ENCODE measurements at places on chromosomes 7 and 10.
A peak's percentile ranks its signal among the peaks of the same experiment; 100 is the strongest.

DNA sequence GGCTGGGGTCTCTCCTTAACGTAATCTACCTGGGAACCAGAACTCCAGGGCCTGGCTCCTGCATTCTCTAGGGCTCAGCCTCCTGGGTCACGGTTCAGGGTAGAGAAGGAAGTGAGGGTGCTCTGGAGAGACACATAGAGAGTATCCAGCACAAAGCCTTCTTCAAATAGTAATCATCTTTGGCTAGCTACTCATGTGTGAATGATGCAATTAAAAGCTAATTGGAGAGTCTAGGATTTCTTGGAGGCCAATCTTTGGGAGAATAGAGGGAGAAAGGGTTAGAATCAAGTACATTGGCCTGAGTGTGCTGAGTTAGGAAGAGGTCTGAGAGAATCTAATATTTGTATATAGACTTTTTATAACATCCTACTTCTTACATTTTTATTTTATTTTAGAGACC is 24.0 kb upstream of the MALRD1 start:
- DNase-seq, result no peak

- no peak for DNase-seq
Observed at GRCh38 chr7:92595281-92595680, 5.1 kb upstream of the FAM133B start.

DNA sequence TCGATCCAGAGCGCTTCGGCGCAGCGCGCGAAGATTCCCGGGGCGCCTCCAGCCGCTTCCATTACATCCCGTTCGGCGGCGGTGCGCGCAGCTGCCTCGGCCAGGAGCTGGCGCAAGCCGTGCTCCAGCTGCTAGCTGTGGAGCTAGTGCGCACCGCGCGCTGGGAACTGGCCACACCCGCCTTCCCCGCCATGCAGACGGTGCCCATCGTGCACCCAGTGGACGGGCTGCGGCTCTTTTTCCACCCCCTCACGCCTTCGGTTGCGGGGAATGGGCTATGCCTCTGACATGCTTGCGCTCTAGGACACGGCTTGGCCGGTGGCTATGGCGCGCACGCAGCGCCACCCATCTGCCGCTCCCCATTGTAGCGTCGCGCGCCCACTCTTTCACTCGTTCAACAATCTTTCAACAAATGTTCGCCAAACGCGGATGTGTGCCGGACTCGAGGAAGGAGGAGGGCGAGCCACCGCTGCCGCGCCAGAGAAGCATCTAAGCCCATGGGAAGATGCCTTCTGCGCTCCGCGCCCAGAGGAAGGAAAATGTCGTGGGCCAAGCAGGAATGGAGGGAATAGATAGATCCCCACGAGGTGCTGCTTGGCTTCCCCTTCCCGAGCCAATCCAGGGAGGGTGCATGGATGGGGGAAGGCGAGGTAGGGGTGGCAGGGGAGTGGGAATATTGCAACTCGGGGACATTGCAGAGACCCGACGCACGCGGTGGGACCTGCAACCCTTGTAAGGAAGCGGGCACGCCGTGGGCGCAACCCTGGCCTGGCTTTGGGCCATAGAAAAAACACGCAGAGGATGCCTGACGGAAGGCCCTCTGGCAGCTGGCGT is 5.1 kb upstream of the CYP26A1 start:
- DNase-seq, result no peak

DNA sequence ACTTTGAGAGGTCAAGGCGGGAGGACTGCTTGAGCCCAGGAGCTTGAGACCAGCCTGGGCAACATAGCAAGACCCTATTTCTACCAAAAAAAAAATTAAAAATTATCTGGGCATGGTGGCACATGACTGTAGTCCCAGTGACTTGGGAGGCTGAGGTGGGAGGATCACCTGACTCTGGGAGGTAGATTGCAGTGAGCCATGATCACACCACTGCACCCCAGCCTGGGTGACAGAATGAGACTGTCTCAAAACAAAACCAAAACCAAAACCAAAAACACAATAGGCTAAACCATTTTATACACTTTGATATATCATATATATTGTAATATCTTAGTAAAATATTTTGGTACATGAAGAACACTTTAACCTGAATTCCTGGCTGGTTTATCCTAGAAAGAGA is 101.6 kb downstream of the RAPGEF5 start:
- DNase-seq, result no peak

DNA sequence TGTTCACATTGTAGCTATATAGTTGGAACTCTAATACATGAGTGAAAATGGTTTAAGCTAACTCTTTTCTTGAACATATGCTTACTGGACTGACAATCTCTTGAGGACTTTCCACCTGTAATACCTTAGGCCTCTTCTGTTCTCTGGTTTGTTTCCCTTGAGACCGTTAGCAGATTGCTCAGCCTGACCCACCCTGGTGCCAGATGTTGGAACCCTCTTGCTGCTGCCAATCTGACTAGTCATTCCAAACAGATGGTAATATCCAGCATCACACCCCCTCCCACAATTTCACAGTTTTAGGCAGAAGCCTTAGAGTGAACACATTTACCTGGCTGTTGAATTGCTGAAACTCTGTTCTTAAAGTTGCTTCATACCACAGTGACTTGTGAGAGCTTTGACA is 18.7 kb downstream of the CALD1 start:
- no peak for DNase-seq

DNA sequence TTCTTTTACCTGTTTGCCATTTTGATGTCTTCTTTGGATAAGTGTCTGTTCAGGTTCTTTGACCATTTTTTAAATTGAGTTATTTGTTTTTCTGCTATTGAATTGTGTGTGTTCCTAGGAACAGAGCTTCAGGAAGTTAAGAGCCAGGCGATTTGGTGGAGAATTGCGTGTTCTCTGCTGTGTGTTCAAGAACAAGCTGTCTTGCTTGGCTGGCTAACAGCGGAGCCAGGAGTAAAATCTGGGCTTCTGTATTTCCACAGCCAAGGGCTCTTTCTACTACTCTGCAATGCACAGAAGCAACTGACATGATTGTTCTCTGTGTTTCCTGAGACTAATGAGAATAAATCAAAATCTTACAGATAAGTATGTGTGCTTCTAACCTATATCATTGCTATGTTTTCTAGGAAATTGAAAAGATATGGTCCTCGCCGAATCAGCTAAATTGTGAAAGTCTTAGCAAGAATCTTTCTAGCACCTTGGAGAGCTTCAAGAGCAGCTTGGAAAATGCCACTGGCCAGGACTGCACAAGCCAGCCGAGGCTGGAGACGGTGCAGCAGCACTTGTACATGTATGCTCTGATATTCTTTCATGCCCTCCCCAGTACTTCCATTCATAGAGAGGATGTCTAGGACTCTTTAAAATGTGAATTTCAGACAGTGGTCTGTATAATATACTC is 124.2 kb downstream of the ABCA13 start:
- DNase-seq, result no peak

DNA sequence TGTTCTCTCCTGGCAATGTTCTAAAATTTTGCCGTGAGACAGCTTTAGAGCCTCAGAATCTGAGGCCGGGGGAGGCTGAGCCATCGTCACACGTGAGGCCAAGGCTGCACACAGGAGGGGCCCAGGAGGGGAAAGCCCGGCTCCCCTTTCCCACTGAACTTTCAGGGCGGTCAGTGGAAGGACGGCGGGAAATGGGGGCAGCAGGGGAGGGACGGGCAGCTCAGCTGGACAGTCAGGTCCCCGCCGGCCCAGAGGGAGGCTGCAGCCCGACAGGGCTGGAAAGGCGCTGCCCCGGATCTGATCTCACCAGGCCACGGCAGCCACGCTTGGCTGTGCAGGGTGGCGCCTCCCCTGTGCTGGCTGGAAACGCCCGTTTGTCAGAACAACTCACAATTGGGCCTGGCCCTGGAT is 43.3 kb upstream of the ADGRA1 start:
- DNase-seq, result no peak

GRCh38 chr10:63210611-63211196 is 77.6 kb downstream of the NRBF2 start:
- DNase-seq, result no peak

DNA sequence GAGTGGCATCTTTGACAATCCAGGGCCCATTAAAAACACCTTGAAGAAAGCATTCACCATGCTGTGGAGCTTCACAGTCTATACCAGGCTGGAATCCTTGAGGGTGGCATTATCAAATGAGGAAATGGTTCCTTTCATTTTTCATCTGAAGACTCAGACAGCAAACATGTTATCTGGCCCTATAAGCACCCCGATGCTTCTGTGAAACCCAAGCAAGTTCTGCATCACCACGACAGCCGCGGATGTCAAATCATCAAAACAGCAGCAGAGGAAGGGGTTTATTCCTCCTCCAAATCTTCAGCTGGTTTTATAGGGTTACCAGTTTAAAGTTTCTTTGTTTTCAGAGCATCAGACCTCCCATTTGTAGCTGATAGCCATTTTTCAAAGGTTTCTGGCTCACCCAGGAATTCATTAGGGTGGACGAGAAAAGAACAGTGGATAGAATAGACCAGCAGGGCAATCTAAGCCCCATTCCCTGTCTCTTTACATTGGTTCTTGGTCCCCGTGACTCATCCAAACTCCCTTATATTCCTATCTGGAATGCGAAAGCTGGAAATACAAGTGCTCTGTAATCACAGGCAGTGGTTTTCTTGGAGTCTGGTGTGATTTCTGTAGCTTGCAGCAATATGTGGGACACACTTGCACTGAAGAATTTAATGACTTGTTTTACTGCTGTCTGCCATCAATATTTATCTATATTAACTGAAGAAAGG is 217.9 kb downstream of the SKAP2 start:
- DNase-seq, result no peak

GRCh38 chr7:86653919-86654659 is 10.4 kb downstream of the GRM3 start:
- DNase-seq, result no peak

DNA sequence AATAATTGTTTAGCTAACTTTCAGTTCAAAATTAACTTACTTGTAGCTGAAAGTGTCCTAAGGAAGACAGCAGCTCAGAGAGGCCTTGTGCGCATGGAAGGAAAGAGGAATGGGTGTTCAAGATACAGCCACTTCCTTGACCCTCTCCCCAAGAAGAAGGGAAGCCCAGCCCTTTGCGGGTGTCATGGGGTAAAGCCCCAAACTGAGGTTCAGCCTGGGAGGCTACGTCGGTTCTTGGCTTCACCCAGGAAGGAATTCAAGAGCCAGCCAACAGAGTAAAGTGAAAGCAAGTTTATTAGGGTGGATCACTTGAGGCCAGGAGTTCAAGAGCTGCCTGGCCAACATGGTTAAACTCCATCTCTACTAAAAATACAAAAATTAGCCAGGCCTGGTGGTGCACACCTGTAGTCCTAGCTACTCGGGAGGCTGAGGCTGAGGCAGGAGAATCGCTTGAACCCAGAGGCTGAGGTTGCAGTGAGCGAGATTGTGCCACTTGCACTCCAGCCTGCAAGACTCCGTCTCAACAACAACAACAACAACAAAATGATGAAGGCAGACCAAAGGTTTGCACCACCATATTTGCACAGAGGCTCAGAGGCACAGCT is 15.9 kb downstream of the GPRIN2 start:
- peak; percentile 14 for DNase-seq

DNA sequence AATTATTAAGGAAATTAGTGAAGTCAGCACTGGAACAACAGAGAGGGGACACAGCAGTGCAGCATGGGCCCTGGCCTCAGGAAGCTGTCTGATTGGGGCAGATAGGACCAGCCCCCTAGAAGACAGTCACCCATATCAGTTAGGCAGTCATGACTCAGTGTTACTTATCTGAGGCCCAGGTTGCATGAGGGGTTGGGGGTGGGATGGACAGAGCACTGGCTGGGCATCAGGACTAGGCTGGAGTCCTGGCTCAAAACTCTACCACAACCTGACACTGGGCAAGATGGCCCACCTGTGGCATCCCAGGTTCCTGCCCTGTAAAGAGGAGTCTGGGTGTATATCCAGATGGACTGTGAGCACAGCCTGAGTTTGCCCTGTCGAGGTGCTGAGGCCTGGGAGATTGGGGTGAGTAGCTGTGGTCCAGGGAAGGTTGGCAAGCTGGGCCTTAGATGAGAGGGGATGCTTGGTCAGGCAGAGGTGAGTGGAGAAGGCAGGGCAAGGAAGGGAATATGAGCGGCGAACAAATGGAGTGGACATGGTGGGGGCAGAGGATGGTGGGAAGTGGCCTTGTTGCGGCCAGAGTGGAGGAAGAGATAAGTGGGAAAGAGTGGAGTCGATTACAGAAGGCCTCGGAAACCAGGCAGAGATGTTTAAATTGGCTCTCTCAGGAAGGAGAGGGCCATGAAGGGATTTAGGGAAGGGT is 37.5 kb downstream of the HK1 start:
- DNase-seq, result no peak

DNA sequence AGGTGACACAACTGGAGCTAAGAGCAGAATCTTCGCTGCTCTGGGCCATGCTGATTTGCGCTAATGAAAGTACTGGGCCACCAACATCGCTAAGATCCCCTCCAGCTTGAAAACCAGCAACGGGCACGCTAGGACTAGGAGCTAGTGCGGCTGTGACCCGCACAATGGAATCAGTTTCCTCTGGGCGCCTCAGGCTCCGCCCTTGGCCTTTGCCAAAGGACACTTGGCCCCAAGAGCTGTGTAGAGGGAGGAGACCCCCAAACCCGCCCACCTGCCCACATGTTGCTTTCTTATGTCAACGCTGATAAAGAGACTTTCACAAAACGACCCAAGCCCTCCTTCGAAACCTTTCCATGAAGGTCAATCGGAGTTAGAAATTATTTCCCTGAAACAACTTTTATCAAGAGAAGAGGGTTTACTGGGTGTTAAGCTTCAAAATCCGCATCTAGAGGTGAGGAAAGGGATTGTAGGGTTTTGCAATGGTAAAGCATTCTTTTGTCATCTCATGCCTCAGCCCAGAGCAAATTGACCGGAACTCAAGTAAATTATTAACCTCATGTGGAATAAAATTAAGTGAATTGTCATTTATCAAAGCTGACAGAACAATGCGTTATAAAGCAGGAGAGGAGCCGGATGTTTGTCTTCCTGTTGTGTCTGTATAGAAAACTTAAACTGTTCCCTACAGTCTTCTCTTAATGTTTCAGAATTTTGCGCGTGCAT is 9.4 kb downstream of the ABCB5 start:
- DNase-seq, result no peak

- DNase-seq, result no peak
Observed at GRCh38 chr10:14116021-14116420, 214.7 kb downstream of the FRMD4A start.

DNA sequence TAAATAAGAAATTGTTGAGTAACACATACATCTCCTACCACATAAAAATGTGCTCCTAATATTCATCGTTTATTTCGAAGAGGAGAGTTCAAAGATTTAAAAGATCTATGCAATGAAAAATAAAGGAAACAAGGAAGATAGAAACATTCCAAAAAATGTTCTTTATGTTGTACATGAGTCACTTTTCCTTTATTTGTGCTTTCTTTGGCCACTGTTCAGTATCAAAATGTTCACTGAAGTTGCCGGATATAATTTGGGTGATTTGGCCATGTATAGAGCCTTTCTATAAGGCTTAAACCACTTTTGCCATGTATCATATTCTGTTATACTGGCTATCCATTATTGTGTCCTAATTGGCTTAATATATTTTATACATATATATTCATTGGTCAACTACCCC is 62.9 kb upstream of the PRR15 start:
- DNase-seq, result no peak
